Activated T-cell treated with anti-CD3 and anti-CD28 coated beads, Interleukin-2, amount 50 U/mL, for 4 hours (primary cell): ENCODE measurements at places on chromosomes 2 and 18. TPM values are rescaled to one million over a fixed set of nuclear protein-coding genes. Genes with fewer than 3 reads are reported as not detected.

GRCh38 chr18:26414901-26415440 is 133.4 kb downstream of the KCTD1 start:
- no peak for DNase-seq

- DNase-seq = no peak
These were observed 31.2 kb upstream of the ITGAV start for GRCh38 chr2:186558512-186559276.

DNA sequence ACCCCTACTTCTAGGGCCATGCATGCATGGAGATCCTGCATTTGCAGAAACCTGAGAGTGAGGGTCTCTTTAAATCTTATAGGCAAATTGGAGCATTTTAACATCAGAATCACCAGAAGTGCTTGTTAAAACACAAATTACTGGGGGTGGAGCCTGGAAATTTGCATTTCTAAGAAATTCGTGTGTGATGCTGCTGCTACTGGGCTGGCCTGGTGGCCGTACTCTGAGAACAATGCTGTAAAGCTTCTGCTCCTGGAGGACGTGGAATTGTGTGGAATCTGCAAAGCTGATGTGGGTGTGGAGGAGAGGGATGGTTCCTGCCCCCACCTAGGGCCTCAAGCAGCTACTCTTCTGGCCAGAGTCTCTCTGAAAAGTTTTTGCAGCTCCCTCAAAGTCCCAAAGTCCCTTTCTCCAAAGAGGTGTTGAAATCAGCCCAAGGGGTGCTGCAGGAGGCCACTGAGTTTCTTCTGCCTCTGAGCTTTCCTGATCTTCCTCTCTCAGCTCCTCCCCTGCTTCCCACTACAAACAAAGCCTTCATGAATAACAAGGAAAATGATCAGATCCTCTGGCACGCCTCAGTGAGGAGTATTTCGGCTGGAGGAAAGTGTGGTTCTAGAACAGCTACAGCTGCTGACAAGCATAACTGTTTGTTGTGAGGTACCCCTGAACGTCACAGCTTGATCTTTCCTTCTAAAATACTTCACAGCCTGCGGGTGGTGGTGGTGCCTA is 508.3 kb downstream of the CNTNAP5 start:
- DNase-seq = no peak

GRCh38 chr18:31684279-31685096 is at the start of gene B4GALT6:
B4GALT6 (minus strand) TSS chr18:31684581; CDS start chr18:31684426, 155 bp downstream.
- no peak for DNase-seq

DNA sequence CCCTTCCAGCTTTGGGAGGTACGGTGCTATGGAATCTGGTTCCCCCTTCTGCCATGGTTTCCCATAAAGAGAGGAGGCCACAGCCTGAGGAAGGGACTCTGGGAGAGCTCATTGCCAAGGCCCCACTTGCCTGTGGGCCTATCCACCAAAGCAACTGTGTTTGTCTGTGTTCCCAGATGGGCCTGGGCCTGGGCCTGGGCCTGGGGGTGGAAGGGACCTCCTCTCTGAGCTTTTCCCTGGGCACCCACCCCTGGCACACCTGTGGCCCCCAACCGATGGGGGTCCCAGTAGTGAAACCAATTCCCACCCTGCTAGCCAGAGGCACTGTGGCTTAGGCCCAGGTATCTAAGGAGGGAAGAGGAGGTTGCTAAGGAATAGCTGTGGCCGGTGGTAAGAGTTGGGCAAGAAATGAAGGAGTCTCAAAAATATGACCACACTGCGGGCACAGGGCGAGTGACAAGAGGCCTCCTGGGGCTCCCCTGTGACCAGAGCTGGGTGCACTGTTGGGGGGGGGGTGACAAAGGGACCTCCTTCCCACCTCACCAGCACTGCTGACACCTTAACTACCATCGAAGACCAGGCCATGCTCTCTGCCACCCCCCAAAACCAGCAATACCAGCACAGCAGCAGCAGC is 4.9 kb upstream of the DUSP2 start:
- DNase-seq = no peak

- peak; percentile 7 for DNase-seq
These were observed 73.3 kb upstream of the KLF7 start for GRCh38 chr2:207238831-207239701.

DNA sequence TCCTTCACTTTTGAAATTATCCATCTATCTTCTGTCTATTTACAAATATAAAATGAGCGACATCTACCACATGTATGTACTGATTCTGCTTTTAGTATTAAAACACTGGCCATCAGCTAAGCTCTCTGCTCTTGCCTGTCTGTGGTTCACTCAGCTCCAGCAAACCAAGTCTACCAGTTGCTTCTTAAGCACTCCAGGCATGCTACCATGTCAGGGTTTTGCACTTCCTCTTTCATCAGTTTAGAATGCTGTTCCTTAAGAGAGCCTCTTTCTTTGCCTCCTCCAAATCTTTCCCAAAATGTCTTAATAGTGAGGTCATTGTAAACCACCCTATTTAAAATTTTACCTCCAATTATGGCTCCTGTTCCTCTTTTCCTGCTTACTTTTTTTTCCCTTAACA is 59.5 kb downstream of the SCN3A start:
- DNase-seq = no peak

- DNase-seq = no peak
These were observed 11.6 kb downstream of the NOSTRIN start for GRCh38 chr2:168814046-168814445.

DNA sequence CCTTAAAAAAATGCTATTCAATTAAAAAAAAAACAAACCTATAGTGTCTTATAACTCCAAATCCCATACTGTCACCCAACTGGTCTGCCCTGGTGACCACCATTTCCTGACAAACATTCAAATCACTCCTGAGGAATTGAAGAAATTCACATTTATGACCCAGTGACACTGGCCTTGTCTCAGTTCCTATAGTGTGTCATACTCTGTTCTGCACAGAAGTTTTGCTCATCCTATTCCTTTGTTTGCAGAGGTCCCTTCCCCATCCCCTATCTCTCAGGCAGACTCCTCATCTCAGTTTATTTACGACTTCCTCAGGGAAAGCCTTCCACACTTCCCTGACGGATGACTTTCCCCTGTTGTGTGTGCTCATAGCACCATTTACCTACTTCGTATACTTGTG is 14.7 kb downstream of the ZC3H6 start:
- no peak for DNase-seq

DNA sequence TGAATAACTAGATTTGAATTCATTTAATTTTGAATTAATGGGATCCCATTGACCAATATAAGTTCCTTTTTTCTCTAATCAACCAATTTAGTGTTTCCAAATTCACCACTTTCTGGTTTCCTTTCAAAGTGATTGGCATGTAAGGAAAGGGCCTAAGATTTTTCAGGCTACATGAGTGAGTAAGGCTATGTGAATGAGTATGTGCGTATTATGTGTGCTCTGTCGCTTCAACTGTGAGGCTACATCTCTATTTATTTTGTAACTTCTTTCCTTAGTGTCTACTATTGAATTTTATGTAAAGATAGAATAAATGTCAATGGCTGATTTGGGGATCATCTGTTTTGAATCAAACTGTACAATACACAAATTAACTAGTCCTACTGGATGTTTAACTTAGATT is 110.6 kb downstream of the ABCA12 start:
- DNase-seq = no peak

- DNase-seq = no peak
These were observed 386.8 kb upstream of the NETO1 start for GRCh38 chr18:73254564-73254963.

GRCh38 chr18:74849301-74849700 is 251.6 kb downstream of the ZNF407 start:
- DNase-seq = no peak

DNA sequence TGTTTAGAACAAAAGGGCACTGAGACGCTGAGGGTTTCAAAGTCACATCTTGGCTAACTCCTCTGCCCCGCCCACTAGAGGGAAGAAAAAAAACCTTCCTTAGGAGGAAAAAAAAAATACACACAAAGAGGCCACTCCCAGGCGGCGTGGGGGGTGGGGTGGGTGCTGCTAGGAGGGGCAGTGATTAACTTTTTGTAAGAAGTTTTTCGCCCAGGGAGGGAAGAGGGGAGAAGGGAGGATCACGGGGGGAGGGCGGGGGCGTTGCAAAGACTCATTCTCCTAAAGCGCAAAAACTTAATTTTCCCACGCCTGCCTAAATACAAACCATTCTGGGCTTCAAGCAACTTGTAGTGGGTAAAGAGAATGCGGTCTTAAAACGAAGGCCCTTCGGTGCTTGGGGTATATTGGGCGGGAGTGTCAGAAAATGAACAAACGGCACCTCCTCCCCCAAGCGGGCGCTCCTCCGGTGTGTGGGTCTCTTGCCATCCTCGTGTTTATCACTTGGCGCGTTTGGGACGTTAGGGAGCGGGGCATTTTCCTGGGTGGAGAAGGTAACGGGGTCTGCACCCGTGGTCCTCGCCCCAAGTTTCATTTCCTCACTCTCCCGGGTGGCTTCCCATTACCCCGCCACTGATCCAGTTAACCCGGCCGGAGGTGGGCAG is 1.7 kb downstream of the CXCR4 start:
- DNase-seq = peak; percentile 76

DNA sequence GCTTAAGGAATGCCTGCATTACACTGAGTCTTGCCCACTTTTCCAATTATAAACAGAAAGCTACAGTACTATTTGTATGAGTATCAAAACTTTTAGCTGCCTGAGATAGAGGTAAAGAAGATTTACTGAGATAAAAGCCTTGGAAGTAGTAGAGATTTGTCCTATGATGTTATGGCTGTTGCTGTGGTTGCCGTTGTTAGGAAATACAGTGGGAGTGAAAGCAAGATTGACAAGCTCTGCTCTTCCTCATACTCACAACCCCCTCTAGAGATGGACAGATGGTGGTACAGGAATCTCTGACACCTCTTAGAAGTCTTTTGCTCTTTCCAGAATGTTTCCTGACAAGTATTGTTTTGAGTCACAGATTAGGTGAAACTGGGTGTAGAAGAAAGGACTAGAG is 242.5 kb downstream of the RPIA start:
- DNase-seq = no peak

DNA sequence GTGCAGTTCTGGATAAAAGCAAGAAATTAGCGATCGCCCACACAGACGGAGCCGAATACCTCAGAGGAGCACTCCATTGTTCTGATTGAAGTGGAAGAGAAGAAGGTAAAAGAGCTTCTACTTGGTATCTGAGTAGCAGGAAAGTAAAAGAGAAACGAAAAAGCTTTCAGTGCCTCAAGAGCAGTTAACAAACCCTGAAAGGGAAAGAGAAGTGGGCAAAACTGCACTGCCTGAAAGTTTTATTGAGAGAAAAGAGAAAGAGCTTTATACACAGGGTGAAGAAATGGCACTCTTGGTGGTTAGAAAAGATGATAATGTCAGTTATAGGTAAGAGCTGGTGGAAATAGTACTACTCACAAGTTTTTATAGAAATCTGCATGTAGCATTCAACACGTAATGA is 192.8 kb downstream of the CDCA7 start:
- DNase-seq = no peak

DNA sequence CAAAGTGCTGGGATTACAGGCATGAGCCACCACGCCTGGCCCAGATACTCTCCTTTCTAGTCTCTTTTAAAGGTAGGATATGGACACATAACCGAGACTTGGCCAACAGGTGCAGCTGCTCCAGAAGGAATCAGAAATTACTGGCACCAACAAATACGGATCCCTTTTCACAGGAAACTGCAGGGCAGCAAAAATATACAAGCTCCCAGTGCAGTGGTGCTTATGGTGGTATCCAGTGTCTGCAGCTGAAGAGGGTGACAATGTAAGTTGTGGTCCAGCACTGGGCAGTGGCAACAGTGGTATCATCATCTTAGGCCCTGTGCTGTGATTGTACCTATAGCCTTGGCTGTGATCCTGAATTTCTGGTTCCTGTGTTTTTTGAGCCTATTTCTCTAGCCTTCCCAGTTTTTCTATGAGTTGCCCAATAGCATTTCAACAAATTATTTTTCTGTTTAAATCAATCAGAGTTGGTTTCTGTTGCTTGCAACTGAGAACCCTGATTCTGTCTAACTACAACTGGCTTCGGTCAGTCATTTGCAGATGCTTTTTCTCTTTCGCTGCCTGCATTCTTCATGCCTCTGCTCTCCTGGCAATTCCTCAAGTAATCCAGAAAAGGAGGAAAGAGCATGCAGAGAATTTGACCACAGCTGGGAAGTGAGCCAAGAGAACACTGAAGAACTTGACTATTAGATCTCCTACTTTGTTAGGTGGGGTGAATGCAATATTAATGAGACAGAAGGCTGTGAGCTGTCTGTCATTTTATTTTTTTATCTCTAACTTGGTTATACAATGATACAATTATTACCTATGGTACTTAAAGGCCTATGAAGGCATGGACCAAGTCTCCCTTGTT is 30.8 kb upstream of the EML4 start:
- DNase-seq = no peak

DNA sequence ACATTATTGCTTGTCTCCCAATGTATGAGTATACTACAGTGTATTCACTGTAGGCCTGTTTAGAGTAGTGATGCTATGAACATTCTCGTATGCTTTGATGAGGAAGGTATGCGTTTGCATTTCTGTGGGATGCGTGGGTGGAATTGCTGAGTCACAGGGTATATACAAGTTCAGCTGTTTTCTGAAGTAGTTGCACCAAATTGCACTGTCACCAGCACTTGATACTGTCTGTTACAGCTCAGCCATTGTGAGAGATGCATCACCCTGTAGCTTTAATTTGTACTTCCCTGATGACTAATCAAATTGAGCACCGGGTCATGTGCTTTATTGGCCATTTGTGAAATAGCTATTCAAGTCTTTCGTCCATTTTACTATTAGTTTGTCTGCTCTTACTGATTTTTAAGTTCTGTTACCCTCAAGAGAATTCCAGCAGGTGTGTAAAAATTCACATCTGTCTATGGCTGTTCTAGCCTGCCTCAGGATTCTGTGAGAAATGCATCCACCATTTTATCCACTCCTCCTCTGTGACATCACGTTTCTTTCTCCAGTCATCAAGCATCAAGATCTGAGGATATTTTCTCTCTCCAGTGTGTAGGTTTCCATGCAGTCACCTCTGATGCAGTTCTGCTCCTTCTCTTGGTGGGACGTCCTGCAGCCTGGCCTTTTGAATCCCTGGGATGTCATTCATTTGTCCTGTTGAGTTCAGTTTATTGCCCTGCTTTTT is 72.5 kb downstream of the DGKD start:
- DNase-seq = peak; percentile 56

GRCh38 chr2:204026294-204026693 is 89.7 kb downstream of the ICOS start:
- DNase-seq = no peak

GRCh38 chr2:69436596-69436937 is 668 bp downstream of the NFU1 start:
- no peak for DNase-seq

VRK2 gene
- total RNA-seq = 21.5 TPM

REG1B gene
- 1.7 TPM for total RNA-seq

ASB3 gene
- 12.8 TPM for total RNA-seq

AGXT gene
- total RNA-seq = 0.34 TPM

TMEFF2 gene
- total RNA-seq = not detected

GPR39 gene
- total RNA-seq = not detected

CYS1 gene
- not detected for total RNA-seq

UGT1A5 gene
- total RNA-seq = not detected
